ENCODE measurements at places on chromosomes 11 and 22.

DNA sequence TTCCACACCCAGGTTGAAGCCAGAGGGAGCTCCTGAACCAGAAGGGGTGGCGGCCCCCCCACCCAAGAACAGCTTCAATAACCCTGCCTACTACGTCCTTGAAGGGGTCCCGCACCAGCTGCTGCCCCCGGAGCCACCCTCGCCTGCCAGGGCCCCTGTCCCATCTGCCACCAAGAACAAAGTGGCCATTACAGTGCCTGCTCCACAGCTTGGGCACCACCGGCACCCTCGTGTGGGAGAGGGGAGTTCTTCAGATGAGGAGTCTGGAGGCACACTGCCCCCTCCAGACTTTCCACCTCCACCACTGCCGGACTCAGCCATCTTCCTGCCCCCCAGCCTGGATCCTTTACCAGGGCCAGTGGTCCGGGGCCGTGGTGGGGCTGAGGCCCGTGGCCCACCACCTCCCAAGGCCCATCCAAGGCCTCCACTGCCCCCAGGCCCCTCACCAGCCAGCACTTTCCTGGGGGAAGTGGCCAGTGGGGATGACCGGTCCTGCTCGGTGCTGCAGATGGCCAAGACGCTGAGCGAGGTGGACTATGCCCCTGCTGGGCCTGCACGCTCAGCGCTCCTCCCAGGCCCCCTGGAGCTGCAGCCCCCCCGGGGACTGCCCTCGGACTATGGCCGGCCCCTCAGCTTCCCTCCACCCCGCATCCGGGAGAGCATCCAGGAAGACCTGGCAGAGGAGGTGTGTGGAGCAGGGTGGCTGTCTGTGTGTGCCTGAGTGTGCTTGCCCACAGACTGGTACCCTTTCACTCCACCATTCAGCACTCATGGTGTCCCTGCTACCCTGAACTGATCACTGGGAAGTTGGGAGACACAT is 6.7 kb downstream of the PHOX2A start:
- no peak for DNase-seq

GRCh38 chr11:134792677-134793076 is 380.6 kb upstream of the B3GAT1 start:
- no peak for DNase-seq

GRCh38 chr11:133515107-133515506 is 17.2 kb downstream of the OPCML start:
- DNase-seq: no peak

- no peak for DNase-seq
Observed at GRCh38 chr11:444396-445144, 2.8 kb upstream of the ANO9 start.

DNA sequence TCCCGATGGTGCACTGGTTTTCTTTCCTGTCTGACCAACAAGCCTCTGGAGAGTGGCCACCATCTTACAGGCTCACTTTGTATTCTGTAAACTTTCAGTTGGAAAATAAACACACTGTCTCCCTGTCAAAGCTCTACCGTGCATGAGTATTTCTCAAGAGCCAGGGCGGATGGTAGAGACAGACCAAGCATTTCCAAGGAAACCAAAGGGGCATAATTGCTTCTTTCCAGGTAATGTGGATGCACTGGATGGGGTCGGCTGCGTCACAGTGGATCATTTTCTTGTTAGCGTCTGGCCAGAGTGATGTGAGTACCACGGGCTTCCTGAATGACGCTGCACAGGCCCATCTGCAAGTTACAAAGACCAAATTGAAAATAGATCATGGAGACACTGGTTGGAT is 5.1 kb upstream of the SEZ6L start:
- DNase-seq: no peak

- no peak for DNase-seq
Observed at GRCh38 chr11:48020092-48020755, 39.9 kb downstream of the PTPRJ start.

GRCh38 chr11:95895815-95896214 is 28.1 kb downstream of the MTMR2 start:
- DNase-seq: no peak

GRCh38 chr11:87812571-87813365 is 362.5 kb downstream of the RAB38 start:
- DNase-seq: no peak

DNA sequence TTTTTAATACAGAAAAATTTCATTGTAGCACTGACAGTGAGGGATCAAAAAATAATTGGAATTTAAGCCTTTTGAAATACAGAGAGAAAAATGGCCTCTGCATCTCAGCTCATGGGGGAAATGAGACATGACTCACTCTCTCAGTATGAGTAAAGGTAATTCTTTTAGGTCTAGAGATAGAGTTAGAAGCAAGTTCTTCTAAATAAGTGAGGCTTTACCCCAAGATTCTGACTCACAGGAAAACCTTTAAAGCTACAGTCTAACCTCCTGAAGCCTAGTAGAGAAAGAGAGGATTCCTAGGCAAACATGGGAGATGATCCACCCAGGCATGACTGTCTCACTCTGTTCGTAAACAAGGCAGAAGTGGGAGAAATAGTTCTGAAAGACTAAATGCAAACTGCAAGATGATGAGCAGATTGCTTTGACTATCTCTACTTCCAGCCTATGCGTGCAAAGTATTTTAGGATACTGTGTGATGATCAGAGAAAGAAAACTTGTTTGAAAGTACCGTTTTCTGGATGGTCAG is 1003.3 kb upstream of the CCDC90B start:
- no peak for DNase-seq

DNA sequence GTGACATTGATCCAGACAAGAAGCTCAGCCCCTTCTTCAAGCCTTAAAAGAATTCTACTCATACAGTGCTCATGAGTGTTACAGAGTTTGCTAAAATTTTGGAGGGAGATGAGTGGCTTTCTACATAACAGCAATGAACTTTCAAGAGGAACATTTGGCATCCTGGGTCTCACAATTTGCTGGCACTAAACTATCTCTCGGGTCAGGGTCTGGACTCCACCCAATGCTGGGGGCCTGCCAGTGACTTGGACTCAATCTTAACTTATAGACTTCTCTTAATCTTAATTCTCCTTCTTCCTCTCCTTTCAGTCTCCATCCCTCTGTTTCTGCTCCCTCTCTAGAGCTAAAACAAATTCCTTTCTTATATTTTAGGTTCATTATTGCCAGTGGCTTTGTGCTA is 317.9 kb downstream of the TMEM135 start:
- DNase-seq: no peak

DNA sequence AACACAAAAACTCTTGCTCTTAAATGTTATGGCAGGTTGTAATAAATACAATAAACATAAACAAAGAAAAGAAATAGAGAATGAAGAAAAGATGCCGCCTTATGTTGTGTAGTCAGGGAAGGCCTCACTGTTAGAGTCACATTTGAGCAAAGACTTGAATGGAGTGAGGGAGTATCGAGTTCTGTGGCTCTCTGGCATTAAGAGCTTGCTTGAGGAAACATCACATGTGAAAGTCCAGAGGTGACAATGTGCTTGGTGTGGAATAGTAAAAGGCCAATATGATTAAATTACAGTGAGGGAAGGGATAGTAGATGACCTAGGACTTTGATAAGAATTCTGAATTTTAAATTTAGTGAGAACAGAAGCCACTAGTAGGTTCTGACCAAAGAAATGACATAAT is 139.4 kb downstream of the ATG16L2 start:
- DNase-seq: no peak

DNA sequence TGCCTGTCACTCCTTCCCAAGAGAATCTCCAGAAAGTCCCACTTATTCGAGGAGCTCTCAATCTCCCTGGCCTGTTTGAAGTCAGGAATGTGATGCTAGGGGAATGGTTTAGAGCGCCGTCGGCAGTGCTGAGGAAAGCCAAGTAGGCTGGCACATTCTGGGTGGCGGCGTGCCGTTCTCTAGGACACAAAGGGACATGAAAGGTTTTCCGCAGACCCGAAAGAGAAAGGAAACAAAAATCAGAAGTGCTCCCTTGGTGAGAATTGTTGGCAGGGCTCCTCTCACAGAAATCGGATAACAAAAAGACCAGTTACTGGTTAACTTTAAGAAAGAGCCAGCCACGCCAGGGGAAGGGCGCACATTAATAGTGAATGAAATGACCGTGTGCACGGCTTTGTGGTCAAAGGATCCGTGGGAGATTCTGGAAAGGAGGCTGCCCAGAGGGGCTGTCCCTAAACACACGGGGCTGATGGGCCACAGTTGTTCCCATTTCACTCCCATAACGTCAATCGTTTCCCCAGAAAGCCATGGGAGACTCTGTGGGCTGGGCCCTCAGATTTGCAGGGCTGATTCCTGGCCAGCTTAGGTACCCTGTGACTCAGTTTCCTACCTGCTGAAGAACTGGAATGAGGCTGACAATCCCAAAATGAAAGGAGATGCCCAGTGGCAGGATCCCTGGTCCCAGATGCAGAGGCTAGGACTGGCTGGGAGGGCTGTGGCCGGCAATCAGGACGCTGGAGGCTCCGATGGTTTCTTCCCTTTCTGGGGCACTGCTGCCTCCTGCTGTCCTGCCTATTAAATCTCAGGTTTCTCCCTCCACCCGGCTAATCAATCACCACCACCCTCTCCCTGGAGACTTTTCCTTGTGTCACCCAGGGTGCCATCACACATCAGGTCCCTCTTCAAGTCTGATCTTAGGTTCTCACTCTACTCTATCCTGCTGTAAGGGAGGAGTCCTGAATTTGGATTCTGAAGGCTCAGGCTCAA is 82.3 kb downstream of the RCN1 start:
- DNase-seq: peak; percentile 48

GRCh38 chr22:45503816-45504372 is 1.2 kb downstream of the FBLN1 start:
- DNase-seq: no peak

DNA sequence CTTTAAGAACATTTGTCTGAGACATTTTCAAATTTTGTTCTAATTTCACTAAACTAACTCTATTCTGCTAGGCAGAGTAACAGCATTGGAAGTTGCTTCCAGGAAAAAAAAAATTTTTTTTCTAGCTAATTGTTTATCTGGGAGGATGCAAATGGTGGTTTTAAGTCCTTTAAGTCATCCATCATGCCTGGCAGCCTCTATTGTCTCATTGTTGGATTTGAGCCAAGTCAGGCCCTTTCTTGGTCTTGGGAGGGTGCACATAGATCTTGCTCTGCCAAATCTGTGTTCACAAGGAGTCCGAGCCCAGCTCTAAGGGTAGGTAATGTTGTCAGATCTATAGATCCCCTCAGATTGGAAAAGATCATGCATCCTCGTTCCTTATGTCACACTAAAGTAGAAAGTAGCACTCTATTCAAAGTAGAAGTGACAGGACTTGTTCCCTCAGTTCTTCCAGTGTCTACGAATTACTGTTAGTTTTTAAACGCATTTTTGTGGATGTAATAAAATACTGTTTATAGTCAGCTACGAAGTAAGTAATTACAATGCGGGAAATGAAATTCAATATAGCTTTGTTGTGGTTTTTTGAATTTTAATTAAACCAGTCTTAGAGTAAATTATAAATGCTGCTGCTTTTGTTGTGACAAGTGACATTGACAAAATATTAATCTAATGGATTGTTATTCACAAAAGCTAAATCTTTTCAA is 166.0 kb upstream of the RASSF10 start:
- DNase-seq: no peak

- DNase-seq: no peak
Observed at GRCh38 chr11:62437616-62438015, 18.8 kb downstream of the SCGB1A1 start.

DNA sequence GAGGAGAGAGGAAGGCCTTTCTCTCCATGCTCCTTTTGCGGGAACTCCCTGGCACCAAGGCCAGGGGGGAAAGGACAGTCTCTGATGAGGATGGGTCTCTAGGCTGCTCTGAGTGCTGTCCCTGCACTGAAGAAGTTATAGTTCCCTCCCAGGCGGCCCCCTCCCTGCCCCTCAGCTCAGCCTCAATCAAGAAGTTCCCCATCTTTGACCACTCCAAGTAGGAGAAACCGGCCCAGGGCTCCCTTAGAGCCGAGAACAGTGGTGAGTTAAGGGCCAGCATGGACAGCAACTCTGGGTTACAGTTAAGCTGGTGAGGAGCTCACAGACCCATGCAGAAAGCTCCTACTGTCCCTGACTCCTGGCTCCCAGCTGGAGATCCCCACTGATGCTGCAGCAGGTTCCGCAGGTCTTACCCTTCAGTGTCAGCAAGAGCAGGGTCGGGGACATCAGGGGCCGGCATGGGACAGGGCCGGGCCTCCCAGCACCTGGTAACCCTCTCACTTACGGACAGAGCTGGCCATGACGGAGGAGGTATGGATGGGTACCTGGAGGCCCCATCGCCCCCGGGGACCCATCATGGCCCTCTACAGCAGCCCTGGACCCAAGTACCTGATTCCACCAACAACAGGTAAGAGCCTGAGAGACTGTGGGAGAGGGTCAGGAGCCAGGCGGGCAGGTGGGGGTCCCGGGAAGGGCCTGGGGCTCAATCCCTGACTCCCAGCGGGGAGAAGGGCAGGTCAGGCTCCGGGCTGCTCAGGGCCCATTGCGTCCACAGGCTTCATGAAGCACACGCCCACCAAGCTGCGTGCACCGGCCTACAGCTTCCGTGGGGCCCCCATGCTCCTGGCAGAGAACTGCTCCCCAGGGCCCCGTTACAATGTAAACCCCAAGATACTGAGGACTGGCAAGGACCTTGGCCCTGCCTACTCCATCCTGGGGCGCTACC is 4.2 kb downstream of the SCGB1C1 start:
- no peak for DNase-seq

DNA sequence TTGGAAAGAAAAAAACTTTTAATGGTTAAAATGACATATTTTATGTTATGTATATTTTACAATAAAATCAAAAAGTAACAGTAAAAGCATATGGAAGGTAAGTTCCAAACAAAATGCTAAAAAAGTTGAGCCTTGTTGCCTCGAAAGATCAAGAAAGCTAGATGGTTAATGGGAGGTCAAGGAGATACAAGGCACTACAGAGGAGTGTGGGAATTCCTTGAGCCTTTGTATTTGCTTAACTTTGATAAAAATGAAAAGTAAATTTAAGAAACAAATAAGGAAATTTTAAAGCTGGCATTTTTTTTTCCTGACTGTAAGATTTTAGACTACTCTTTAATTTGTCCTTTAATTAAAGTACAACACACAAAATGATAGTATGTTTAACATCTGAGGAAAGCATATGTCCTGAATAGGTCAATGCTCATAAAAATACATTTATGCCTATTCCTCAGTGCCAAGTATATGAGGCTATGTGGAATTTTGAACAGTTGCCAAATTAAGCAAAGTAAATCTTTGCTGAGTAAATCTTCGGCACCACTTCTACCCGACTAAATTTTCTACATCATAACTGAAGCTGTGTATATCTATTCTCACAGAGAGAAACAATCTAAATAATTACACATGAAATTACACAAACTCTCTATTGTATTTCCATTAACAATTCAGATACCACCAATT is 108.8 kb downstream of the TTC28 start:
- no peak for DNase-seq

GRCh38 chr22:27911330-27911729 is 7.7 kb downstream of the PITPNB start:
- DNase-seq: no peak

Data from hippocampal formation (tissue), 2 donors.